ENCODE measurements at places on chromosomes 11 and 22.

GRCh38 chr11:106943089-106943488, 75.2 kb downstream of the GUCY1A2 start:
- no peak for DNase-seq

- no peak for DNase-seq
Observed at GRCh38 chr11:127330044-127330443, 329.5 kb upstream of the KIRREL3 start.

- no peak for DNase-seq
Observed at GRCh38 chr11:48063424-48063978, 83.1 kb downstream of the PTPRJ start.

- DNase-seq, result no peak
Observed at GRCh38 chr11:17368551-17368950, 17.0 kb downstream of the NCR3LG1 start.

- no peak for DNase-seq
Observed at GRCh38 chr11:4884361-4884760, 2.7 kb downstream of the OR51T1 start.

- no peak for DNase-seq
Observed at GRCh38 chr11:11010624-11011127, 152.8 kb upstream of the ZBED5 start.

GRCh38 chr11:81602508-81602907, 1131.2 kb downstream of the FAM181B start:
- no peak for DNase-seq

- no peak for DNase-seq
Observed at GRCh38 chr22:17077255-17077654, 7.5 kb upstream of the IL17RA start.

DNA sequence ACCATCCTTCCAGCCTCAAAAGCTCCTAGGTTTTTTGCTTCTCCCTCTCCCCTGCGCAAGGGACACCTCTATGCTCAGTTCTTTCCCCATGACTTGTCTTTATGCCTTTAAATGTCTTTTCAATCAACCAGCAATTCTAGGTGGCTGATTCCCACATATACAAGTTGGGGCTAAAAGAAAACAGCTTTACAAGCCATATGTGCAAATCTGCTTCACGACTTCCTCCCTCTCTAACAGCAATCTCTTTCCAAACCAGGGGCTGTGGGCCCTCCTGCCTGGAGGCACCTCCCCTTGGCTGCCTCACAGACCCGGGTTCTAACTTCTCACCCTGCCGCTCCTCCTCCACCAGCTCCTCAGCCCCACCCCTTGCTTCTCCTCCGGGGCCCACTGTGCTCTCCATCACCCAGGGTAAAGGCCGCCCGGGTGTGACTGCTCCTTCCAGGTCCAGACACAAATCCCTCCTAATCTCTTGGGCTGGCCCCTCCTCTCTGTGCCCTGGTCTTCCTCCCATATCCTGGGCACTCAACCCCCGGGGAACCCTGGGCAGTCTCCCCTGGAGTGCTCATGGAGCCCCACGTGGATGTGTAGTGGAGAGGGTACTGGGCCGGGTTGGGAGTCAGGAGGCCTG, 14.1 kb downstream of the TMPRSS13 start:
- DNase-seq, result no peak

DNA sequence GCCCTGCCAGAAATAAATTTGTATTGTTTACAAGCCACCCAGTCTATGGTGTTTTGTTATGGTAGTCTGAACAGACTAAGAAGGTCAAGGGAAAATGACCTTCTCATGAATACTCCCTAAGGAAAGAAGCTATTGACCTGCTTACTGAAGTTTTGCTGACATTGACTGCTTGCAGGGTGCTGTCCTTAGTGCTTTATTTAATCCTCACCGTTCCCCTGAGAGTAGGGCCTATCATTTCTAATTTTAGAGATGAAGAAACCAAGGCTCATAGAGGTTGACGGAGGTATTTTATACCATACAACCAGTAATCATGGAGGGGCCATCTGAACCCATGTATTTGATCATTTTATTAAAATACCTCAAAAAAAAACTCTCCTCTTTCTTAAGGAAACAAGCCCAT, 66.7 kb upstream of the INCENP start:
- no peak for DNase-seq

GRCh38 chr11:105226091-105226490, 86.5 kb upstream of the CARD18 start:
- DNase-seq, result no peak

DNA sequence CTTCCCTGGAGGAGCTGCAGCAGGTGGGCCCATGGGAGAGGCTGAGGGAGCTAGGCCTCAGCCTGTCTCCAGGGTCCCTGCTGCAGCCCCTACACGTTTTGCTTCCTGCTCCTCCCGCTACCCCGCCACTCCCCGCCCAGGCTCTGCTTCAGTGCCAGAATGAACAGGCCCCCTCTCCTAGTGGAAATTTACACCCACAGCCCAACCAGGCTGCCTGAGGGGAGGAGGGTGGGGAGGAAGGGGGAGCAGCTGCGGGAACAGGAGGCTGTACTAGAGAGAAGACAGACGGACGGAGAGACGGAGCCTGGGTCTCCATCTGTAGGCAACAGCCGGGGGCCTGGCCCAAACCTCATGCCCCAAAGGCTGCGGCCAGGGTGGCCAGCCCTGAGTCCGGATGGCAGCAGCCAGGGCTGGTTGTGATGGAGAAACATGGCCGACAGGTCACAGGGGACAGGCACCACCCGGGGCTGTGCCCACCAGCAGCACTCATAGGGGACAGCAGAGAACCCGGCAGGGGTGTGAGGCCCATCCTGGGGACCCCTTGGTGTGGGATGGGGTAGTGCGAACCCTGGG, 20.6 kb downstream of the FLRT1 start:
- no peak for DNase-seq

DNA sequence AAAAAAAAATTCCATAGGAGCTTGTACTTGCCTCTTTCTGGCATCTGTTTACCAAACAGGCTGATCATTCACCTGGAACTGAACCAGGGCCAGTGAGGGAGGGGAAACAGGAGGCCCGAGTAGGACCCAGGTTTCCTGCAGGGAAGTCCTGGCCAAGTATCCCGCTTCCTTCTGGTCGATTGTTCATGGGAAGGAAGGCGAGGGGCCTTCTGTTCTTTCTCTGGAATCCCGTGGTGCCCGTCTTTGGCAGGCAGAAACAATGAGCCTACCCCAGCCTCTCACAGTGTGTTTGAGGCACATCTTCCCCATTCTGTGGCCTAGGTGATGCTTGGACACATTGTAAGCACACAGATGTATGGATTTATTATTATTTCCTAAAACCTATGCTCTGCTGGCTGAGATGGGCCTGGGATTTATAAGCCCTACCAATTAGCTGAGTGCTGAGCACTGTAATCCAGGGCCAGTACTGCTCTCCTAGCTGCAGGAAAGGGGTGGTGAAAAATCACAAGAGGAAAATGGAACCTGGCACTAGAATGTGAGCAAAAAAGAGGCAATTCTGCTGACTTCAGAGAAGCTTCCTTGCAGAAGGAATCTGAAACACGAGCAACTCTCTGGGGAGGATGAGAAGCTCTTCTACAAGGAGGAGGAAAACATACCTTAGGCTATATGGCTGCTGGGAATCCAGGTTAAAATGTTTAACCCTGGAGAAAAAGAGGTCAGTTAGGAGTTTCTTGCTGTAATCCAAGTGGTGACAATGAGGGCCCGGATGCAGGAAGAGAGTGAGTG, 53.5 kb downstream of the PRR5L start:
- no peak for DNase-seq

DNA sequence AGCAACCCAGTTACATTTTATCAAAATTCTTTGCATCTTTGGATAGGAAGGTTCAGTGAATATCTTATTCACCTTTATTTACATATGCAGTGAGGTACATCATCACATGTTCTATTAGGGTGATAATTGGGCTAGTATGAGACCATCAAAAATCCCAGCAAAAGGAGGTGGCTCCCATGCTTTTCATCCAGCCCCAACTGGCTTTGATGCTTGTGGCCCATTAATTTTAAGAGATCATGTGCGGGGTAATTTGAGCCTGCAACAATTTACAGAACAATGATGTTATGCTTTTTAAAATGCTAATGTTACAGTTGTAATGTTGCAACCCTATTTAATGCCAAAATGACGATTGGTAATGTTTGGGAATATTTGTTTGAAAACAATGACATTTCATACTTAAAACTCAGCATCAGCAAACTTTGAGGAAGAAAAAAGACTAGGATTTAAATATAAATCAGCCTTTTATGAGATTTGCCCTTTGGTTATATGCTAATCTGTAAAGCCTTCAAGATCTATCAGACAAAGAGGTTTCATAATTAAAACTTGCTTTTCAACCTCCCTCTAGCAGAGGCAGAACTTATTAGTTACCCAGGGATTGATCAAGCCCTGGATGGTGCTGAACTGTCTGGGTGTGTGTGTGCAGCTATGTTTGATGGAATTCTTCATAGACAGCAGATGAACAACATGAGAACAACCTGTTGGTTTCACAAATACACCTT, 183.5 kb upstream of the SORL1-AS1 start:
- DNase-seq, result no peak

- no peak for DNase-seq
Observed at GRCh38 chr11:95378111-95378510, 147.1 kb upstream of the SESN3 start.
